Femur (tissue), 1 donor: ENCODE measurements at places on chromosomes 3 and 15.

DNA sequence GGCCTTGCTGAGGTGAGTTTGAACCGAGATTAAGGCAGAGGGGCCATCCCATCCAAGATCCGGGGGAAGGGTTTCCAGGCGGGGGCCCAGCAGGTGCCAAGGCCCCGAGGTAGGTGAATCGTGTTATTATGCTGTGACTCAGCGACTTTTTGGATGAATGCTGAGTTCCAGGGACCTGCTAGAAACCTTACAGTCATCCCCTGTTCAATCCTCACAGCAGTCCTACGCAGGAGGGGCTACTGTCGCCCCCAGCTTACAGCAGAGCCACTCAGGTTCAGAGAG lies 40.9 kb downstream of the DNAJB8 start:
- no peak for DNase-seq

DNA sequence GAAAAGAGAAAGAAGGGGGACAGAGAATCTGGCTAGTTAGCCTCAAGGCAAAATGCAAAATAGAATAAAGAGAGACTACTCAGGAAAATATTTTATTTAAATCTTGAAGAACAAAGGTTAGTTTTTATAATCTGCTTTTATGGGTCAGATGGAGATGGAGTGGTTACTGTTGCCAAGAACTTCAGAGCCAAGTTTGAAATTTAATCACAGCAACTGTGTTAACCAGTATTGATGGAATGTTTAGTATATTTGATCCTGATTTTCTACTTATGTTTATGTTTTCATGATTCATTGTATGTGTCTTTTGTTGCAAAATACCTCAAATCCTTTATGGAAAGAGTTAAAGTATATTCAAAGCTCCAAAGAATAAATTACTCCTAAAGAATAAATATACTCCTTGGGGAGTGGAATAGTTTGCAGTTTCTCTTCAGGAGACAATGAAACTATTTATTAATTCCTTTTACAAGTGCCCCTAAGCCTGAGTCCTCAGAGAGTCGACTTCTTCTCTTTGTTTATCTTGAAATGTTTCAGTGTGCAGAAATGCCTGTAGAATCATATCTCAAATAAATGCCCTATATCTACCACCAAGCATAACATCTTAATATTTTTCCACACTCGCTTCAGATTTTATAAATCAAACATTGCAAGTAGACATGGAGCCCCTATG lies 60.9 kb upstream of the THSD4 start:
- no peak for DNase-seq

DNA sequence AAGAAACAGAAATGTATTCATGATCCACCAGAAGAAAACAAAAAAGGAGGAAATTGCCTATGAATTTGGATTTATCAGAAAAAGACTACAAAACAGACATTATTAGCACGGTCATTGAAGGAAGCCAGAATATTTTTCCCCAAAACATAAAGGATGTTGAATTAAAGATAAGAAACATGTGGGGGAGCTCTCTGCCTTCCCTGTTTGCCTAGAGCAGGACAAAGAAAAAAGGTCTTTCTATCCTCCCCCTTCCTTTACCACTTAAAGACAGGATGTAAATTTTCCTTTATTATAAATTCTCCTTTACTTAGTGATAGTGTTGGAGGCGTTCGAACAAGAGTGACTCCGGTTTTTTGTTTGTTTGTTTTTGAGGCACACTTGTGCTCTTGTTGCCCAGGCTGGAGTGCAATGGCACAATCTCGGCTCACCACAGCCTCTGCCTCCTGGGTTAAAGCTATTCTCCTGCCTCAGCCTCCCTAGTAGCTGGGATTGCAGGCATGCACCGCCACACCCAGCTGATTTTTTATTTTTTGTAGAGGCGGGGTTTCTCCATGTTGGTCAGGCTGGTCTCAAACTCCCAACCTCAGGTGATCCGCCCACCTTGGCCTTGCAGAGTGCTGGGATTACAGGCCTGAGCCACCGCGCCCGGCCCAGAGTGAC lies 14.9 kb upstream of the RPN1 start:
- DNase-seq: no peak

- no peak for DNase-seq
Measured at GRCh38 chr15:38401701-38402100, 52.2 kb upstream of the FAM98B start.

DNA sequence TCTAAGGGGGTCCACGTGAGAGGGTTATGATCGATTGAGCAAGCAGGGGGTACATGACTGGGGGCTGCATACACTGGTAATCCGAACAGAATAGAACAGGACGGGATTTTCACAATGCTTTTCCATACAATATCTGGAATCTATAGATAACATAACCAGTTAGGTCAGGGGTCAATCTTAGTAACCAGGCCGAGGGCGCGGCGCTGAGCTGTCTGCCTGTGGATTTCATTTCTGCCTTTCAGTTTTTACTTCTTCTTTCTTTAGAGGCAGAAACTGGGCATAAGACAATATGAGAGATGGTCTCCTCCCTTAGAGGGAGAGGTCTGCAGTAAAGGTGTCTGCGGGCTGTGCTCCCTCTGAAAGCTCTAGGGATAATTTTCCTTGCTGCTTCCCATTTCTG lies 261.3 kb downstream of the XXYLT1 start:
- no peak for DNase-seq

DNA sequence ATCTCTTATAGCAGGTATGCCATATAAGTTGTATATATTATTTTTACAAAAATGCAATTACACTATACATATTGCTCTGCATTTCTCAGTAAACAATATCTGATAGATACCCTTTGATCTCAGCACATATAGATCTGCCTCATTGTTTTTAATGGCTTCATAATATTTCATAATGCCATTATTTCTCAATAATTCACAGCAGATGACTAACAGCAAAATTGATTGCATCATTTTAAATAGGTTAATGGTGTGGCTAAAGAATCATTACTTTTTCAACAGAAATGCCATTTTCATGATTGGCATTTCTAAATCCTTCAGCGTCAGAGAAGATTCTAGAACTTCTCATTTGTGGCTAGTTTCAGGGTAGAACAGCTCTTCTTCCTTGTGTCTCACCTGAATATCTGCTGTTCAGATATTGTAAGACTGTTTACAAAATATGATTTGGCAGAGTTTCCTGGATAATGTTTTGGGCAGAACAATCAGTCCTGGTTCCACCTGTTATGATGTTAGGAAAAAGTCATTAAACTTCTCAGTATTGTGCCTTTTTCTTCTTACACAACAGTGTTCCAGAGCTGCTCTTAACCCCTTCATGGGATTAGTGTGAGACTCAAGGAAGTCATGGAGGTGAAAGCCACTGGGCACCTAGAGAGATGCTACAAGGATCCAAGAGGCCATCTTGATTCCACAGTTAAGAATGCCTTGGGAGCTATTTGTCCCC lies 397.6 kb upstream of the THBS1 start:
- DNase-seq: no peak

- no peak for DNase-seq
Measured at GRCh38 chr3:12303534-12303933, 14.7 kb downstream of the PPARG start.

DNA sequence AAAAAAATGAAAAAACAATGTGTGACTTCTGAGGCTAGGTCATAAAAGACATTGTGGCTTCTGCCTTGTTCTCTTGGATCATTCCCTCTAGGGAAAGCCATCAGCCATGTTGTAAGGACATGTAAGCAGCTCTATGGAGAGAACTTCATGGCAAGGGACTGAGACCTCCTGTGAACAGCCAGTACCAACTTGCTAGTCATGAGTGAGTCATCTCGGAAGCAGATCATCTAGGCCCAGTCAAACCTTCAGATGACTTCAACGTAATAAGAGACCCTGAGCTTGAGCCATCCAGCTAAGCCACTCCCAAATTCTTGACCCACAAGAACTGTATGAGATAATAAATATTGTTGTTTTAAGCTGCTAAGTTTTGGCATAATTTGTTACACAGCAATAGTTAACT lies 4.9 kb downstream of the MON1A start:
- no peak for DNase-seq

- DNase-seq: no peak
Measured at GRCh38 chr3:5411786-5412185, 224.3 kb downstream of the EDEM1 start.

- DNase-seq: peak; percentile 98
Measured at GRCh38 chr3:194265505-194265892, 85.6 kb downstream of the CPN2 start.

GRCh38 chr3:133256787-133257483 lies 142.9 kb upstream of the BFSP2 start:
- no peak for DNase-seq

GRCh38 chr3:50572158-50572557 lies 2.8 kb downstream of the HEMK1 start:
- DNase-seq: peak; percentile 83

DNA sequence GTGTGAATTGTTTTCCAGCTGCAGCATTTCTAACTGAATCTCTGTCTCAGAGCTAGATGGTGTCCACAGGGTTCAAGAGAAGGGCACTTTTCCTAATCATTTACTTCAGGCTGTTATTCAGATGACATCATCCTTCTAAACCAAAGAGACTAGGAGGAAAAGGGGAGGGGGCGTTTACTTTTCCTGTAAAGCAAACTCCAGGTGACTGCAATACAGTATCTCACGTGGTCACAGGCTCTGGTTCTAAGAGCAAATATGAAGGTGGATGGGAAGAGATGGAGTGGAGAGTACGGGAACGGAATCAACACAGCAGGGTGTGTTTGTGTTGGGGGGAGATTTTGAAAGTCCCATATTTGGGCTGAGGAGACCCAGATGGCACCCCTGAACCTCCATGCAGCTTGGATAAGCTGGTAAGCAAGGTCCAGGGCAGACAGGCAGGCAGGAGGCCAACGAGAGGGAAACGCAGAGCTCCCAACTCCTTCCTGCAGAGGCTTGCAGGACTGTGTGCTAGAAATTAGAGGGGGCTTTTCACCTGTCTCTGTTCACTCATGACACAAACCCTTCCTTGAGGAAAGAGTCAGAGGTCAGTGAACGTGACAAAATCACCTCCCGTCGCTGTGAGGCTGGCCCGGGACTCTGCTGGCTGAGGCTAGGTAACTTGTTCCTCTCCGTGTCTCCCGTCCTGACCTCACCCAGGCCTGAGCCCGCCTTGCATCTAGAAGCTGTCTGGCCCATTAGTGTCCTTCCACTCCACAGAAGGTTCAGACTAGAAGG lies 151.2 kb downstream of the OPA1 start:
- DNase-seq: no peak

- DNase-seq: no peak
Measured at GRCh38 chr3:32405711-32406323, 14.2 kb downstream of the CMTM7 start.

DNA sequence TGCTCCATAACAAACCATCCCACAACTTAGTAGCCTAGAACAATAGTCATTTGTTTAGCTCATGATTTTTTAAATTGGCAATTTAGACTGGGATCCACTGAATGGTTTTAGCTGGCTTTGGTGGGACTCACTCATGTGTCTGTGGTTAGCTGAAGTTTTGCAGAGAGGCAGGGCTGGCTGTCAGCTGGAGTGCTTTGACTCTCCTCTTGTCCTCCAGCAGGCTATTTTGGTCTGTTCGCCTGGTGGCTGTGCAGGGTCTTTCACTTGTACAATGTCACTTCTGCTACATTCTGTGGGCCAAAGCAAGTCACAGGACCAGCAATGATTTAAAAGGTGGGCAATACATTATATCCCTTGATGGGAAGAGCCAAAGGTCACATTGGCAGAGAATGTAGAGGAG lies 1146.5 kb downstream of the ROBO2 start:
- no peak for DNase-seq

DNA sequence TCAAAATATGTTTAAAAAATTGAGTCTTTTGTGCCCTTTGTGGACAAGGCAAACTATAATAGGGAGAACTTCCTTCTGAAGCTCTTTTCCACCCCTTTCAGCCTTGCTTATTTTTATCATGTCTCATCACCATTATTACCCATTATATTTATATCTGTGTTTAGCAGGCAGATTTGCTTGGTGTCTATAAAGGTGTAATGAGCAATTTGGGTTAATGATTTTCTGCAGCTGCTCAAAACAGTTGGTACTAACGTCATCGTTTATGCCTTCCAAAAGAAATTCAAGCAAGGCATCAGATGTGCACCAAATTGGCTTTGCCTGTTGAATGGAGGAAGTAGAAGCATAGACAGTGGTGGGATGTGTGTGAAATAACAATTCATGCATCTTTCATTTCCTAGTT lies 483.7 kb upstream of the SGO1 start:
- DNase-seq: no peak

- no peak for DNase-seq
Measured at GRCh38 chr3:117941015-117941414, 1093.6 kb downstream of the IGSF11 start.
